ENCODE measurements at places on chromosomes 2 and 18.

DNA sequence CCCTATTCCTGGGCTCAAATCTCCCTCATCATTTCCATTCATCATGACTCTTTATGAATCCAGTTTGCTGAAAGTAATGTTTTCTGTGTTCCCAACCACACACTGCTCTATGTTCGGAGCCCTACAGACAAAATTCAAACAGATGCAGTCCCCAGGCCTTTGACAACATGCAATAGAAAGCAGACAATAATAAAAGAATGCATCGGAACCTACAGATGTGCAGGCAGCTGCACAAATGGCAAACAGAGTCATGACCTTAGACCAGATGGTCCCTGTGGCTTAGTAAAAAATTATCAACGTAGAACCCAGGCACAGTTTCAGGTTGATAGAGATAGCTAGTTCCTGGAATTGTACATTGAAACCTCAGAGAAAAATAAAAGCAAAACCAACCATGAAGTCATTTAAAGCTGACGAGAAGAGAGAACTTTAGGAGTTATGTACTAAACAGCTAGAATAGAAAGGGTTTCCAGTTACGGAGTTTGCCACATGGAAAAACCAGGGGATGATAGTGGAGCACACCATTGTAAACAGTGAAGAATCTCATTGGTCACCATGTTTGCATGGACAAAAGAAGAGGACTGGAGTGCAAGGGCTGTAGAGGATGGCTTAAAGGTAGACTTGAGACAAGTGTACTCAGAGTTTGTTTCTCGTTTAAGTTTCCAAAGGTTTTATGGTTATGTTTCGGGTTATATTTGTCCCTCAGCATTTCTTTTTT is 23.2 kb upstream of the ACVR1 start:
- DNase-seq, result no peak

GRCh38 chr2:67453310-67453709 is 56.2 kb downstream of the ETAA1 start:
- no peak for DNase-seq

DNA sequence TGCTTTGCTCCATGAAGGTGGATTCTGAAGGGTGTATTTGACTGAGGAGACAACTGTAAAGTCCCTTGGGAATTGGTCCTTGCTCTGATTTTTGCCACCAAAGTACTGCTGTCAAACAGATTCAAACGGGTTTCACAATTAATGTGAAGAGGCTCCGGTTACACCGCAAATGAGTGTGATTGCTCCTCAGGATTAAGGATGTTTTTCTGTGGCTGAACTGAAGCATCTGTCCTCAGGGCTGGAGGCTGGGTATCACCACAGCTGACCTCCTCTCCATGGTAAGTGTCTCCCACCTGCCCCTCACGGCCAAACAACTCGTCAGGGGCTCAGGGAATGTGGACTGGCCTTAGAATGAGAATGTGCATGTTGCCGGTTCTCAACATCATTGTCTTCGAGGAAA is 130.4 kb upstream of the NDUFV2 start:
- DNase-seq, result no peak

GRCh38 chr2:181924336-181924735 is 32.8 kb downstream of the ITPRID2 start:
- DNase-seq, result no peak

GRCh38 chr2:235377176-235377575 is 116.7 kb upstream of the AGAP1 start:
- no peak for DNase-seq

DNA sequence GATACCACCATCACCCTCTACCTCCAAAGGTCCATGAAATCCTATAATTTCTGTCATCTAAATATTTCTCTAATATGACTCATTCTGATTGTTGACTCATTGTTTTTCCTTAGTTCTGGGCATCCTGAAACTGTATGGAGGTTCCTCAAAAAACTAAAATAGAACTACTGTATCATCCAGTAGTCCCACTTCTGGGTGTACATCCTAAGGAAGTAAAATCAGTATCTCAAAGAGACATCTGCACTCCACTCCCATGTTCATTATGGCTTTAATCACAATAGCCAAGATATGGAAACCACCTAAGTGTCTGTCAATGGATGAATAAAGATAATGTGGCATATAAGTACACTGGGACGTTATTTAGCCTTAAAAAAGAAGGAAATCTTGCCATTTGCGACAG is 125.8 kb upstream of the MYO3B start:
- no peak for DNase-seq

DNA sequence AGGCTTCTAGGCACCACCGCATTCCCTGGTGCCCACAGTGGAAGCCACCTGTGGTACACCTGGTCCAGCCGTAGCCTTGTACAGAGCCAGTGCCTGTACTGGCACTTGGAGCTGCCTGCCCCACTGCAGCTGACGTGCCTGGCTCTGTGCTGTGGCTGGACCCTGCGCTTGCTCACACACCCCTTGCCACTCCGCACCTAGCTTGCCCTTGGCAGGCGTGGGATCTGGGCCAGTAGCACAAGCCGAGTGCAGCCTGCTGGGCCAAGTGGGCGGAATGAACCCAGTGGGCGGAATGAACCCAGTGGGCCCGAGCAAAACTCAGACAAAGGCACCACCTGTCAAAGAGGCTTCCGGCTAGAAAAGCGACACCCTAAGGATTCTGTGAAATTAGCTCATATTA is 126.3 kb downstream of the ARHGAP28 start:
- no peak for DNase-seq

DNA sequence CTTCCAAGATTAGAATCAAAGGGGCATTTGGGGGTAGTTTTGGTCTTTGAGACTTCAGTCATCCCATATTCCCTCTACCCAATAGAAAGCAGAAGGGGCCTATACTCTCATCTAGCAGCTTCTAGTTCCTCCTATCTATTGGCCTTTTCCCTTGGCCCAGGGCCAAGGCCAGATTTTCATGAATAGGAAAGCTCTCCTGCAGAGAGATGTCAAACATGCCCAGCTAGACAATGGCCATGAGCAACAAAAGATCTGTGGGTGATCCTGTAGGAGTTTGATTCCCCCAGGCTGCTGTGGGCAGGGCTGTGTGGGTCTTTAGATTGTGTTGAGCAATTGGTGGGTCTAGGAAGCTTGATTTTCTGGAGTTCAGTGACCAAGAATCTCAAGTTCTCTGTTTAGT is 2.9 kb upstream of the ADCYAP1 start:
- DNase-seq, result no peak

DNA sequence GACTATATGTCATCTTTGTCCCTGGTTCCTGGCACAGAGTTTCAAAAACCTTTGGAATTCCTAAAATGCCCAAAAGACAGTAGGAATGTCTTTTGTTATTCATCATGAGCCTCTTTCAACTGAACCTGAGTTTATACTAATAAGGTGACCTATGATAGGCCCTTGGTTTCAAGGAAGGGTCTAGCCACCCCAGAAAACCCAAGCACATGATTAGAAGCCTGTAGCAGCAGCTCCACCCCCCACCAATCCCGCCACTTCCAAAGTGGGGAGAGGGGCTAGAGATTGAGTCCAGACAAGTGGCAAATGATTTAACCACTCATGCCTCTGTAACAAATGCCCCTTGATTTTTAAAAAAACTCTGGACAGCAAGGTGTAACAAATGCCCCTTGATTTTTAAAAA is 56.8 kb downstream of the ADD2 start:
- DNase-seq, result no peak

DNA sequence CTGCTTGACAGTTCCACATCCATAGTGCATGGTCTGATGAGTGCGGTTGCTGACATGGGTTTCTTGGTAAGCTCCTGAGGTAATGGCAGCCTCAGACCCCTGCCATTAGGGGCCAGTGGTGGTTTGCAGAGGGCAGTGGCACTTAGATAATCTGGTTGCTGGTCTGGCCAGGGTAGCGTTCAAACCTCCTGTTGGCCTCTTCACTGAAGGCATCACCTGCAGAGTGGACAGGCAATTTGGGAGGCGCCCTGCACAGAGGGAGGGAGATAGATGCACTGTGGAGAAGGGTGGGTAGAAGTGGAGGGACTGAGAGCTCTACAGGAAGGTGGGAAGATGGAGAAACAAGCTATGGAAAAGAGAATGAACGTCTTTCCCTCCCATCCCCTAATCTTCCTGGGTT is 3.7 kb downstream of the HTRA2 start:
- DNase-seq, result no peak

GRCh38 chr2:86634352-86634751 is 10.7 kb upstream of the RNF103 start:
- no peak for DNase-seq

DNA sequence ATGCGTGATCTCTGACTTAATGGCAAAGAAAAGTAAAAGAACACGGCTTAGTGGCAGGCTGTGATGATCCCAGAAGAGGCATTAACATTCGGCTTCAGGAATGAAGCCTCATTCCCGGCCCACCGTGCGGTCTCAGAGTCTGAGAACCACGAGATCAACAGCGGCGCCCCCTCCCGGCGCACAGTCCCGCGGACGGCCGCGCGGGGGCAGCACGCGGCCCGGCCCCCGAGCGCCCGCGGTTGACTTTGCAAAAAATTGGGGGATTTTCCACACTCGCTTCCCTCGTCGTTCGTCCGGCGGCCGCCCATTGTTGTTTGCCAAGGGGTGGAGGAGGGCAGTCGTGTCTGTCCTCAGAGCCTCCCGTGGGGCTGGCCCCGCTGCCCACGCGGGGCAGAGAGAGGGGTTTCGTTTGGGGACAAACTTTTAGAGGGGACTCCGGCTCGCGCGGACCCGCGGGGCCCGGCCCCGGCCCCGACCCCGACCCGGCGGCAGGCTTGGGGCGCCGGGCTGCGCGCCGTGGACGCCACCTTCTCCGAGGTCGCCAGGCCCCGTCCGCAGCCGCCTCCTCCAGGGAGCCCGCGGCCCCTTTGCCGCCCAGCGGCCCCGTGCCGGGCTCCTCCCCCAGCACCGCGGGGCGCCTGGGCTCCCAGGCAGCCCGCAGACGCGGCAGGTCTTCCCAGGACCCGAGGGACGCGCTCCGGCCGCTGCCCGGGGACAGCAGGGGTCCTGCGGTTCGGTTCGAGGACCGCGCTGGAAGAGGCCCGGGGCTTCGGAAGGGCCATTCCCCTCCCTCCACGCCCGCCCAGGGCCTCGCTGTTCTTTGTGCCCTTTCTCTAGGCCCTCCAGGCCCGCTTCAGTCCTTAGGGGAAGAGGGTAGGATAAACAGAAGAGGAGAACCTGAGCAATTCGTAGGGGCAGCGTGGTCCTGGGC is 3.4 kb upstream of the HS6ST1 start:
- DNase-seq, result peak; percentile 68

GRCh38 chr2:11407413-11407812 is 58.5 kb downstream of the E2F6 start:
- no peak for DNase-seq

- DNase-seq, result no peak
These were observed 31.5 kb downstream of the USP34 start for GRCh38 chr2:61439241-61440002.

DNA sequence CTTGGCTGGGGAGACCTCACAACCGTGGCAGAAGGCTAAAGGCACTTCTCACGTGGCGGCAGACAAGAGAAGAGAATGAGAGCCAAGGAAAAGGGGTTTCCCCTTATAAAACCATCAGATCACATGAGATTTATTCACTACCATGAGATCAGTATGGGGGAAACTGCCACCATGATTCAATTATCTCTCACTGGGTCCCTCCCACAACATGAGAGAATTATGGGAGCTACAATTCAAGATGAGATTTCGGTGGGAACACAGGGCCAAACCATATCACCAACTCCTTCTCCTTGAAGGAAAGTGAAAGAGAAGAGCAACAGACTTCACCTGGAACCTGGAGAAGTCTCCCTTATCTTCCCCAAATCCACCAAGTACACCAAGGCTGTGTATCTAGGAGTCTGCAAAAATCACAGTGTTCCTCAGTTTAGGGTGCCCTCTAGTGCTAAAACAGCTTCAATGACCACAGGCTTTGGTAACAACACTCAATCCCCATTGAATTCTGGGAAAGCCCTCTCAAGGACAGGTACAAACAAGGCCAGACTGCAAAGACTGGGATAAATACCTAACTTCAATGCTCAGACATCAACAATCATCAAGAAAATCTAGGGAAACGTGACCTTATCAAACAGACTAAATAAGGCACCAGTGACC is 148.8 kb upstream of the SRD5A2 start:
- peak; percentile 8 for DNase-seq

- no peak for DNase-seq
These were observed 151.3 kb downstream of the KCTD1 start for GRCh38 chr18:26397019-26397418.

DNA sequence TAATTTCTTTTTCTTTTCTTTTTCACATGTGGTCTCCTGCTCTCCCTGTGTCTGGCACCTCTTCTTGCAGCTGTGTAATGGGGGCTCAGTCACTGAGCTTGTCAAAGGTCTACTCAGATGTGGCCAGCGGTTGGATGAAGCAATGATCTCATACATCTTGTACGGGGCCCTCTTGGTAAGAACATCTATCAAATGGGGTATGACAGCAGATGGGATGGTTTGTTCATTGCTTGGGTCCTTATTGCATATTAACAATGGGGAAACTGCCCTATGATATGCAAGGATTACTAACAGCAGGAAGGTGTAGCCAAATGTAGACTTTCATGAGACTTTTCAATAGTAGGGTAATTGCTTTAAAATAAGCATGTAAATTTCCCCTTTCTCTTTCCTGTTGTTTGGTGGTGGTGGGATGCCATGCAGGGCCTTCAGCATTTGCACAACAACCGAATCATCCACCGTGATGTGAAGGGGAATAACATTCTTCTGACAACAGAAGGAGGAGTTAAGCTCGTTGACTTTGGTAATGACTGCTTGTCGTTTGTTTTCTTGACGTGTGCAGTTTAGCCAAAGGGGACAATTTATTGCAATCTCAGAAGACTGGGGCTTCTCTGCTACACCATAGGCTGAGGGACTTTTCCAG is 36.5 kb downstream of the MYO3B start:
- peak; percentile 23 for DNase-seq

DNA sequence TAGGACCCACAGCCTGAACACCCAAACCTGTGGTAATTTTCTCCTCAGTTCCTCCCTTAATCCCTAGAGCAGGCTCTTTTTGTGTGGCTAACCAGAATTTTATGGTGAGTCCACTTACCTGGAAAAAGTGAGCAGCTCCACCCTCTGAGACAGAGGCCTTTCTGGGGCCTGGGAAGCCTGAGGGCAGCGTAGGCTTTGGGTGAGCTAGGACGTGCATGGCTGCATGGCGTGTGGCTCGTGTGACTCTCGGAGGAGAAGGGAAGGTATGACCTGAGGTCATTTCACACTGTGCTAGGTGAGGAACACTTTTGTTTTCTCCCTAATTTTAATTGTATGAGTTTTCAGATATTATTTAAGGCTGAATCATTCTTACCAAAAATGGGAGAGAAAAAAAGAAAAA is 73.5 kb upstream of the DYNAP start:
- no peak for DNase-seq

DNA sequence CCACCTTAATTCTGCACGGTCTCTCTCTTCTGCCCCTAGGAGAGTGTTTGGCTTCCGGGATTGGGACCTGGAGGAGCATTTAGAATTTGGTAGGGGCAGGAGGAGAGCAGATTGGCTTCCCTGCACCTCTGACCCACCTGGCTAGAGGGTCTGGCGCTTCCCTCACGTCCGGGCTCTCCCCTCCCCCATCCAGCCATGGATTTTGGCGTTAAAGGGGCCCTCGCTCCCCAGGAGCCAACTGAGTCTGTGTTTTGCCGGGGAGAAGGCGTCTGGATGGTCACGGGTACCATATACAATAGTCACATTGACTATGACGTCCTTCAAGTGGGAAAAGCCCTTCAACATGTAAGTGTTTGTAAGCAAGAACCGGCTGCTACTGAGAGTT is 6.6 kb downstream of the HOXD3 start:
- DNase-seq, result no peak

- DNase-seq, result no peak
These were observed 81.4 kb upstream of the GCFC2 start for GRCh38 chr2:75792146-75792545.

- no peak for DNase-seq
These were observed 2.9 kb downstream of the RND3 start for GRCh38 chr2:150484461-150485021.
